ENCODE measurements at places on chromosomes 1 and 21.

DNA sequence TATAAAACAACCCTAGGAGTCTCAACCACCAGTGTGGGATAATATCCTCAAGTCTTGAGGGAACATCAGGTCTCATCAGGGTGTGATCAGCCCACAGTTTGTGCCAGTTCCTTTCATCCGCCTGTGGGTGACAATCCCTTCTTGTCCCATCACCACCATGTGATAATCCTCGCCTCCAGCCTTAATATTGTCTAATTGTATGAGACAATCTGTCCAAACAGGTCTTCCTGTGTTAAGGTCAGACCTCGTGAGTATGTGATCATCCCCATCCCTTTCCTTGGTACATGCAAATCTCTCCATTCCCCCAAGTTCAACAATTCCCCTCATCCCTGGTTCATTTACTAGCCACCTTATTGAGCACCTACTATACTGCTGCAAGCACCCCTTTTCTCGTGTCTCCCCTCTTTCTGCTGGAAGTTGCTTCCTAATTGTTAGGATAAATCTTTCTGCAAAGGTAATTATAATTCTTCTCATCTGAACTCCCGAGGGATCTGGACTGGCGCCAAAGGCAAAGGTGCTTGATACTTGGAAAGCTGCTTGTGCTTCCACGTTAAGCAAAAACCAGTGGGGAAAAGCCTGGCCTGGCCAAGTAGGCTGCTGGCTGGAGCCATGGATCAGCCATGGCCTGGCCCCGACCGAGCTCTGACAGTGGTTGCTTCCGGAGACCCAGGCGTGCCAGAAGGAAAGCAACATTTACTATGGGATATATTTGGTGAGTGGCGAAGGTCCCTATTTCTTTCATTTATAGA, 92.5 kb downstream of the RNF220 start:
- no peak for DNase-seq

DNA sequence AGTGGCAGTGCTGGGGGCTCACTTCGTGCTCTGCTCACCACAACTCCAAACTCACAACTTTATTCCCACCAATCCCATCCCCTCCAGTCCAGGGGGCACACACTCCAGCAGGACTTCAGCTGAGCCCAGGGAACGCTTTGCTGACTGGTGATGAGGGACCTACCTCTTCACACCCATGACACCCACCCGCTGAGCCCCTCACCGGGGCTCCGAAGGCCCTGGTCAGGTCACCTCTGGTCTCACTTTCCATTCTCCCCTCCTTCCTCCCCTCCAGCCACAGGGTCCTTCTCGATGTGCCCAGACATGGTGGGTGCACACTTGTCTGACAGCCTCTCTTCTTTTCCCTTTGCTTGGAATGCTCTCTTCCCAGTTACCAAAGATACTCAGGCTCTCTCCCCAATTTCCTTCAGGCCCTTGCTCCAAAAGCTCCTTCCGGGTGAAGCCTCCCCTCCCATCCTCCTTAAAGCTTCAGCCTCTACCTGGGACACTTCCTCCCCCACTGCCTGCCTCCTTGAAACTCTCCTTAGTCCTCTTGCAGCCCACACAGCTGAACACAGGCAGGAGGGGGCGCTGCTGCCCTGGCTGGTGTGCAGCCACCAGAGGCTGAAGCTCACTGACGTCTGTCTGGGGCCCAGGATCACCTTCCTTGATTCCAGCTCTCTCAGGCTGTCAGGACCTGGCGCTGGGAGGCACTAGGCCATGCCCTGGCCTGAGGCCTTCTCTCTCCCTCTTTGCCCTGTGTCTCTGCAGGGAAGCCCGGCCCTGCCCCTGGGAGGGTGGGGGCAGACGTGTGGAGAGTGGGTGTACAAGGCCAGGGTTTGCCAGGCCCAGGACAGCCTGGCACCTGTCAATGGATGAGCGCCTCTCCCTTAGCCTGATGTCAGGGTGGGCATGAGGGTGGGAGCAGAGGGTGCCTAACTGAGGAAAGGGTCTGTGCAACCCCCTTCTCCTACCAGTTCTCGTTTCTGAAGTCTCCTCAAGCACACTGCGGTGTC, 1.6 kb downstream of the KCNE1 start:
- peak; percentile 79 for DNase-seq

- DNase-seq, result no peak
Measured at GRCh38 chr1:86748622-86749373, 44.4 kb downstream of the SH3GLB1 start.

- DNase-seq, result peak; percentile 76
Measured at GRCh38 chr1:205458777-205459566, 3.1 kb upstream of the BLACAT1 start.

GRCh38 chr1:41619511-41620364, 135.3 kb upstream of the EDN2 start:
- DNase-seq, result no peak

DNA sequence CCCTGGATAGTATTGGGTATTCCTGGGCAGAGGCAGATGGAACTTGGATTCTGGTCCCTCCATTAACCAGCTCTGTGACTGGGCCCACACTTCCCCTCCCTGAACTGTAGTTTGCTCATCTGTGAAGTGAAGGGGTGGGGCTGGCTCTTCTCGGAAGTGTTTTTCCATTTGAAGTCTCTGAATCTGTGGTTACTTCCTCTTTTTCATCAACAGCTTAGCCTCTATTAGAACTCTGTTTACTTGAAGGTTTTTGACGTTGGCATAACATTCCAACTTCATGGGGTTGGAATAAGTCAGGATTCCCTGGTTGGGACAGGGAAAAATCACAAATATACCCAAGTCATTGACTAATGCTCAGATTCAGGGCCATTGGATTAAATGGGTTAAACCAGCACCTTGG, 3.6 kb downstream of the KIAA0040 start:
- DNase-seq, result no peak

DNA sequence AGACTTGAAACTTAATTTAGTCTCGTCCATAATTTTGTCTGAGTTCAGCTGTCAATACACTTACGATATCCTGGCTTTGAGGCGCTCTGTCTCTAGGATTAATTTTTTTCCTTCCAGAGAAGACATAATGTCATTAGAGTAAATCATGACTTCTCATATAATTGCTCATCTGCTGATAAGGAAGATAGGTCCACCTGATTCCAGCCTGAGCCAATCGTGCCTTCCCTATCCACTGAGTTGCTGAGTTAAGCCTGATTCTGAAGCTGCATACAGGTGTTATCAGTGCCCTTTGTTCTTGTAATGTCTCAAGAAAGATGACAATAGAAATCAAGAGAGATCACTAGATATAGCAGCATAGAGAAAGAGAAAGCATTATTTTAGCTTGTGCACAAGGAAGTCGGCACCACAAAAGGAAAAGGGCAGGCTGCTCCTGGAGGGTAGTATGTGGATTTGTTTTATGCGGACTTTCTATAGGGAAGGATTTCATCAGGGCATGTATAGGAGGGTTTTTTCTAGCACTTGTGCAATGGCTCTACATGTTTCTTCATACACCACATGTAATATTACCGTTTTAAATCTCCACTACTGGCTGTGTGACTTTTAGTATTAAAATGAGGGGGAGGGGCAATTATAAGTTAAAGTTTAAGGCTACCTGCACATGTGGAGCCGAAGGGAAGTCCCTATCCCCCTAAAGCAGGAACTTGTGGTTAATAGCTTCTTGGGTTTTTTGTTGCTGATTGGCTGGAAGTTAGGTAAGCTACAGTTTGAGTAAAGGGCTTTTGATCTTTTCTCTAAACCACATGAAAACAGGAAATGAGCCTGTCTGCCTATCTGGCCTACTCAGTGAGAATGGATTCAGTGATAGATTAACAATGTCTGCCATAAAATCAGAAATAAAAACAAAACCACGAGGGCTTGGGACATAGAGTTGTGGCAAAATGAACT, 133.4 kb downstream of the PLPPR5 start:
- DNase-seq, result no peak

- DNase-seq, result no peak
Measured at GRCh38 chr1:216614011-216614934, 109.0 kb downstream of the ESRRG start.

GRCh38 chr21:42120101-42120902, 49.2 kb downstream of the UMODL1 start:
- no peak for DNase-seq

DNA sequence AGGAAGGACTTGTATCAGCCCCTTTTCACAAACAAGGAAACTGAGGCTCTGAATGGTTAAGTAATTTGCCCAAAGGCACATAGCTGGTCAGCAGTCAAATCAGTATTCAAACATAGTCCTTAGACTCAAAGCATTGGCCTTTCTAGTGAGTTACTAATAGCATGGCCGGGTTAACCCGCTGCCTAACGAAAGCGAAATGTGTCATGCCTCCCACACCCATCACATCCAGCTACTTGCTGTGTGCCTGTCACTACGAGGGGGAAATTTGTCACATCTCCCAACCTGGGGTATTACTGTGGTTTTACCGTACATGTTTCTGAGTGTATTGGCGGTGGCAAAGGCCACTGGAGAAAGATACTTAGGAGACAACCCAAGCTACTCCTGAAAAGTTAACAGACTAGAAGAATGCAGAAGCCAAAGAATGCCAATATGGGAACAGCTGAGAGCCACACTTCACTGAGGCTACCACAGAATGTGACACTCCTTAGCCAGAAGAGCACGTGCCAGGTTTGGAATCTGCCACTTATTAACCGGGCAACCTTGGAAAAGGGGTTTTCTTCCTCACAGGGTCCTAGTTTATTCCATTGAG, 363.5 kb downstream of the KCNH1 start:
- no peak for DNase-seq

- peak; percentile 24 for DNase-seq
Measured at GRCh38 chr1:96558635-96559034, 162.9 kb upstream of the PTBP2 start.

DNA sequence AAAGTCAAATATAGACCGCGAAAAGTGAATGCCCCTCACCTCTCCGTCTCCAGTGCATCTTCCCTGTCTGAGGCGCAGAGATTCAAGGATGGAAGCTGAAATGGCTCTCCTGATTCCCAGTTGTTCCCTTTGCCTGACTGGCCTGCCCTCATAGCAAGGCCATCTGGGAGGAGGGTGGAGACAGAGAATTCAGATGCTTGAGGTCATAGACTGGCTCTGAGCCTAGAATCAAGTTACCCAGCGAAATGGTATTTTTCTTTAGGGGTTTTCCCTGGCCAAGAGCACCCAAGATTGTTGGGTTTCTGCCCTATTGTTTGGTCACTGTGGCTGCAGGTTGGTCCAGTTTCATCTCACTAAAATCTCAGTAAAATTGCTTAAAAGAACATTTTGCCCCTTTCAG, 7.2 kb downstream of the METTL13 start:
- DNase-seq, result peak; percentile 96

GRCh38 chr1:1179983-1180861, 6.5 kb downstream of the TTLL10 start:
- no peak for DNase-seq

DNA sequence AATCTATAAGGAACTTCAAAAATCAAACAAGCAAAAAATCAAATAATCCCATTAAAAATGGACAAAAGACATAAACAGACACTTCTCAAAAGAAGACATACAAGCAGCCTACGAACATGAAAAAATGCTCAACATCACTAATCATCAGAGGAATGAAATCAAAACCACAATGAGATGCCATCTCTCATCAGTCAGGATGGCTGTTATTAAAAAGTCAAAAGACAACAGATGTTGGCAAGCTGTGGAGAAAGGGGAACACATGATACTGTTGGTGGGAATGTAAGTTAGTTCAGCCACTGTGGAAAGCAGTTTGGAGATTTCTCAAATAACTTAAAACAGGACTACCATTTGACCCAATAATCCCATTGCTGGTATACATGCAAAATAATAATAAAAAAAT, 226.4 kb downstream of the S1PR1 start:
- DNase-seq, result no peak

Measured in GM23248 (cell line).